GM13977 (cell line): ENCODE measurements at places on chromosomes 13 and 19.

DNA sequence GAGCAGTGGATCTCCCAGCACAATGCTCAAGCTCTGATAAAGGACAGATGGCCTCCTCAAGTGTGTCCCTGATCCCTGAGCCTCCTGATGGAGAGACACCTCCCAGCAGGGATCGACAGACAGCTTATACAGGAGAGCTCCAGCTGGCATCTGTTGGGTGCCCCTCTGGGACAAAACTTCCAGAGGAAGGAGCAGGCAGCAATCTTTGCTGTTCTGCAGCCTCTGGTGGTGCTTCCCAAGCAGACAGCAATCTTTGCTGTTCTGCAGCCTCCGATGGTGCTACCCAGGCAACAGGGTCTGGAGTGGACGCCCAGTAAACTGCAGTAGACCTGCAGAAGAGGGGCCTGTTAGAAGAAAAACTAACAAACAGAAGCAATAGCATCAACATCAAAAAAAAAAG, 349.3 kb upstream of the SPRY2 start:
- DNase-seq: no peak

DNA sequence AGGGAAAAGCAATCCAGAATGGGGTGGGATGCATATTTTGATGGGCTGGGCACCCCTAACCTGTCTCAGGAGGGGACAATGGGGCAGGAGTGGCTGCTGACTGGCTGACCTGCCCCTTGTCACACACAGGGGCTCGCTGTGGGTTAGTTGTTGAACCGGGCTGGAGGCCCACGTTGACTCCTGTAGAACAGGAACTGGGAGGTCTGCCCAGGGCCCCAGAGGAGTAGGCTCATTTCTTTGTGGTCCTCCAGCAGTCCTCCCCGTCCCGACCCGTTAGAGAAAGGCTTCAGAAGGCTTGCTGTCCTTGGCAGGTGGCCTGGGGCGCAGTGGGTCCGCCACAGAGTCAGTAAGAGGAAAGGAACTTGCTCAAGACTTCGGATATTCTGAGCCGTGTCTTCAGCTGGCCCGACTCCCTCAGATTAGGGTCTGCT, 70.1 kb downstream of the COL4A1 start:
- no peak for DNase-seq

GRCh38 chr13:98796798-98797197, 44.3 kb upstream of the SLC15A1 start:
- DNase-seq: no peak

DNA sequence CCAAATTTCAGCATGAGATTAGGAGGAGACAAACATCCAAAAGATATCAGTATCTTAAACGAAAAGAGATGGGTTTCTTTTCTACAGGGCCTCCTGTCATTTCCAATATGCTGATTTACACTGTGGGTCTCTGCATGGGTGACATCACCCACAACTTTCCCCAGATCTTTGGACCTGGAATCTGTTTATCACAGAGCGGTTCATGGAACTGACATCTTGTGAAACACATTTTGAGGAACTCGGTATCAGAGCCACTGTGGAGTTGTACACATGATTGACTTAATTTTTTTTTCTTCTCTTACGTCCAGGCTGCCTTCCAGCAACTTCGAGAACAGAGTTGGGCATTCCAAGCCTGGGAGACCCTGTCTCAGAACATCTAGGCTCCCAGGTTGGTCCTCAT, 80.2 kb upstream of the SERP2 start:
- DNase-seq: no peak

GRCh38 chr13:35923347-35923746, 207.8 kb downstream of the DCLK1 start:
- DNase-seq: no peak

DNA sequence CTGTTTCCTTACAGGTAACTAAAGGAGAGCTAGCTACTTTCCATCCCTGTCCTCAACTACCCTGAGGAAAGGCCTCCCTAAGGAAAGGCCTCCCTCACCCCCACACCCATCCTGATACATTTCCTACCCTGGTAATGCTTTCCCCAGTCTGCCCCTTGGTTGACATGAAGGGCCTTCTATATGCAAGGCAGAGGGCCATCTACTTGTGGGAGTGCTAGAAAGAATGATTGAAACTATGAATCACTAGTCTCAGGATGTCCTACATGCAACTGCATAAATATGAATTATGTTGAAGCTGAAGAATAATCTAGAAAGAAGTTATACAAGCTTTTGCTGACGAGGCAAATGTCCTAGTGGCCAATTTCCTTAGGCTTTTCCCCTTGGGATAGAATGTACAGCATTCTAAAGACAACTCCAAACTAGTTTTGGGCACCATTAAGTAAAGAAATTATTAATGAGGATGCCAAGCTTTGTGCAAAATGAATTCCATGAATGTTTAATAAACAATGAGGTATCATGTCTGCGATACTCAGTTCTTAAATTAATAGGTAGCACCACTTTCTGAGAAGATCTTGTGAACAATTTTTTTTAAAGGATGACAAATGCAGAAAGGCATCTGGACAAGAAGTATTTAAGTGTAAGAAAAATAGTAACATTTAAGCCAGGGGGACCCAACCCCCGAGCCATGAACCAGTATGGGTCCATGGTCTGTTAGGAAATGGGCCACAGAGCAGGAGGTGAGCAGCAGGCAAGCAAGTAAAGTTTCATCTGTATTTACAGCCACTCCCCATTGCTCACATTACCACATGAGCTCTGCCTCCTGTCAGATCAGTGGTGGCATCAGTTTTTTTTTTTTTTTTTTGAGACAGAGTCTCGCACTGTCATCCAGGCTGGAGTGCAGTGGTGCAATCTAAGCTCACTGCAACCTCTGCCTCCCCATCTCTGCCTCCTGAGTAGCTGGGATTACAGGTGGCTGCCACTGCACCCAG, 223.0 kb downstream of the LHFPL6 start:
- no peak for DNase-seq

GRCh38 chr19:7395360-7396066, 46.8 kb downstream of the ARHGEF18 start:
- no peak for DNase-seq

DNA sequence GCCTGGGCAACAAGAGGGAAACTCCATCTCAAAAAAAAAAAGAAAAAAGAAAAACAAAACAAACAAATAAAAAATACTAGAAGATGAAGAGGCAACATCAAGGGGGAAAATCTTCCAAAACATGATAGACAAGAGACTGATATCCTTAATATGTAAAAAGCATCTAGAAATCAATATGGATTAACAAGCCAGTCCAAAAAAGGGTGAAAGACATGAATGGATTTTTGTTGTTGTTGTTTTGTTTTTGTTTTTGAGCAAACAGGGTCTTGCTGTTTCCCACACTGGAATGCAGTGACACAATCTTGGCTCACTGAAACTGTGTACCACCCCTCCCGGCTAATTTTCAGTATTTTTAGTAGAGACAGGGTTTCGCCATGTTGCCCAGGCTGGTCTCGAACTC, 4.0 kb upstream of the TINCR start:
- DNase-seq: no peak

GRCh38 chr19:50202386-50202785, 1.0 kb upstream of the MYH14 start:
- no peak for DNase-seq

- DNase-seq: no peak
Observed at GRCh38 chr13:33079960-33080359, 63.7 kb downstream of the KL start.

- DNase-seq: no peak
Observed at GRCh38 chr13:86601351-86601750, 802.1 kb upstream of the SLITRK6 start.

GRCh38 chr13:29515372-29515771, 80.1 kb downstream of the SLC7A1 start:
- no peak for DNase-seq

- DNase-seq: peak; percentile 85
Observed at GRCh38 chr19:632579-633067, 714 bp downstream of the POLRMT start.

GRCh38 chr19:29810504-29810871, 1.3 kb upstream of the CCNE1 start:
- DNase-seq: no peak

DNA sequence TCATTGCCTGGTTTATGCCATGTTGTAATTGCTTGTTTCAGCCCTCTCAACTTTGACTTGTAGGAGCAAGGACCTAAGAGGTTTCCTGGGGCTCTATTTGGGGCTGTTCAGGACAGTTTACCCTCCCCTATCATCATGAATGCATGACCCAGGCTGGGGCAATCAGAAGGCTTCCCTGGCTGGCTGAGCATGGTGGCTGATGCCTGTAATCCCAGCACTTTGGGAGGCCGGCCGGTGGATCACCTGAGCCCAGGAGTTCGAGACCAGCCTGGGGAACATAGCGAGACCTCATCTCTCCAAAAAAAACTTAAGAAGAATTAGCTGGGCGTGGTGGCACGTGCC, 6.1 kb upstream of the LSM4 start:
- DNase-seq: no peak

DNA sequence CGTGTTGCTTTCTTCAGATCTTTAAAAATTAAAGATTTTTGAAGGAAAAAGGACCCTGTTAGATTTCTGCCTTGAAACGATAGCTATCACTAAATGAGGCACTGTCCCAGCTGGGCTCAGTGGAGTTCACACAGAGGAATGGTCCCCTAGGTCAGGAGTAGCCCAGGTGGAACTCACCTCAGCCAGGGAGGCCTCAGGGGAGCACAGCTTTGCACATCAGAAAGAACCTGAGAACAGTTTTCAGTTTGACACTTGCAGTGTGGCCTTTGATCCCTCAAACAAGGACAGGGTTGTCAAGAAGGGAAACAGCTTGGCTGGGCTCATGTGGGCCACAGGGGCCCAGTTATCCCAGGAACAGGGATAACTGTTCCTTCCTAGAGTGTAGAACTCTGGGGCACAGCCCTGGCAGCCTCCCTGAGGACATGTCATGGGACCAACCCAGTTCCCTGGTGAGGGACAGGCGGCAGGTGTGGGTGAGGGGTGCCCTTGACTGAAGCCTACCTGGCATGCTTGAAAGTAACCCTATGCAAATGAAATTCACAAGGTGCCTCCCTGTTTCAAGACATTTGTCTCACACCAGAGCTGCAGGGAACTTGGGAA, 59.4 kb downstream of the CHST8 start:
- DNase-seq: no peak

DNA sequence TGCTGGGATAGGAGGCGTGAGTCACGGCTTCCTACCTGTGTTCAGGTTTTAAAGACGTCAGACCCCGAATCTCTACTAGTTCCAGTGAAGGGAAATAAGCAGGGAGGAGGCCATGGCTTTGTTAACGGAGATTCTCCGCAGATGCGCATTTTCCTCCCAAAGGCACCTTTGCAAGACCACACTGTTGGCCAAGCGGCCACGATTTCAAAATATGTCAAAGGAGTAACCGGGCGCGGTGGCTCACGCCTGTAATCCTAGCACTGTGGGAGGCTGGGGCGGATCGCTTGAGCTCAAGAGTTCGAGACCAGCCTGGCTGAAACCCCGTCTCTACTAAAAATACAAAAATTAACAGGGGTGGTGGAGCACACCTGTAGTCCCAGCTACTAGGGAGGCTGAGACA, 21.9 kb downstream of the ZNF763 start:
- no peak for DNase-seq

- peak; percentile 40 for DNase-seq
Observed at GRCh38 chr13:24887759-24888158, 123.8 kb downstream of the RNF17 start.

- DNase-seq: no peak
Observed at GRCh38 chr19:3208317-3209207, 15.9 kb upstream of the CELF5 start.

- no peak for DNase-seq
Observed at GRCh38 chr13:66430269-66430668, 799.9 kb downstream of the PCDH9 start.

DNA sequence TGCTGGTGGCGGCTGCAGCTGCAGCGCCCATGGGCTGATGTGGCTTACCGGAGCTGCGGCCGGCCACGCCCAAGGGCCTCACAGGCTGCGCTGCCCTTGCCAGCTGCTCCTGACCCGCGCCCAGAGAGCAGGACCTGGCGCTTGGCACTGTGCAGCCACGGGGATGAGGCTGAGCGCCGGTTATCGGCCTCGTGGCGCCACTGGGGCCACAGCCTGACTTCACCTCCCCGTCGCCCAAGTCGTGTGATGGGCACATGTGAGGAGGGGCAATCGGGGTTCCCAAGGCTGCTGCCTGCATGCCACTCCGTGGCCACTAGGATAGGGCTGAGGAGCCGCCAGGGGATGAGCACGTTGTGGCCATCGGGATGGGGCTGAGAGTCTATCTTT, 77.2 kb upstream of the PABPC3 start:
- no peak for DNase-seq

GRCh38 chr19:18156841-18157464, 4.0 kb downstream of the PIK3R2 start:
- no peak for DNase-seq

DNA sequence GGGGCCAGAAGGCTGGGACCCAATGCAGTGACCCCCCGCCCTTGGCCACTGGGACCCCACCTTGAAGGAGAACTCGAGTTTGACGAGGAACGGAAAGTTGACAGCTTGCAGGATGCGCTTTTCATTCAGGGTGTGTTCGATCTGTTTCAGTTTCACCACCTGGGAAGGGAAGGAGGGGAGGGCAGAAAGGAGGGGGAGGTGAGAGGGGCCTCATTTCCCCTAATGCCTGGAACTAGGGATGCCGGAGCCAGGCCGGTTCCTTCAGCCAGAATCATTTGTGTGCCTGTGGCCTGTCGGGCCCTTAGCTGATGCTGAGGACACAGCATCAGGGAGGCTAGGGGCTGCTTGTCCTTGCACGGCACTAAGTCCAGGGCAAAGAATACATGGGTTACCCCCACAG, 12.2 kb upstream of the SAMD1 start:
- DNase-seq: no peak

GRCh38 chr19:32035626-32036025, 309.8 kb upstream of the ZNF507 start:
- no peak for DNase-seq

GRCh38 chr19:47623151-47623920, 14.4 kb downstream of the BICRA start:
- no peak for DNase-seq

DNA sequence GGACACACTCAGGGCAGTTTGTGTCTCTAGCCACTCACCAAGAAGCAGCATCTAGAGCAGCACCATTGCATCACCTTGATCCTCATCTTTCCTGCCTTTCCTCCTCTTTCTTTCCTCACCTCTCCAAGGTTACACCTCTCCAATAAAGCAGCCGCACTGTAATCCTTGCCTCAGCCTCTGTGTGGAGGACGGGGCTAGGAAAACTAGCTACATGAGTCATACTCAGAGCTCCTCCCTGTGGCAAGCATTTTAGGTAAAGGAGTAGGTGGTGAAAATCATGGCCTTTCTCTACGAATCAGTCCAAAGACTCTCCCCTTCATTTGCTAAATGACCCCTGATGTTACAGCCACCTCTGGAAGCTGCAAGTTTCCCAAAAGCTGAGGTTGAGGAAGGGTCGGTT, 108.9 kb downstream of the DNAJC15 start:
- peak; percentile 31 for DNase-seq
